ENCODE measurements at places on chromosomes 7 and 10.

DNA sequence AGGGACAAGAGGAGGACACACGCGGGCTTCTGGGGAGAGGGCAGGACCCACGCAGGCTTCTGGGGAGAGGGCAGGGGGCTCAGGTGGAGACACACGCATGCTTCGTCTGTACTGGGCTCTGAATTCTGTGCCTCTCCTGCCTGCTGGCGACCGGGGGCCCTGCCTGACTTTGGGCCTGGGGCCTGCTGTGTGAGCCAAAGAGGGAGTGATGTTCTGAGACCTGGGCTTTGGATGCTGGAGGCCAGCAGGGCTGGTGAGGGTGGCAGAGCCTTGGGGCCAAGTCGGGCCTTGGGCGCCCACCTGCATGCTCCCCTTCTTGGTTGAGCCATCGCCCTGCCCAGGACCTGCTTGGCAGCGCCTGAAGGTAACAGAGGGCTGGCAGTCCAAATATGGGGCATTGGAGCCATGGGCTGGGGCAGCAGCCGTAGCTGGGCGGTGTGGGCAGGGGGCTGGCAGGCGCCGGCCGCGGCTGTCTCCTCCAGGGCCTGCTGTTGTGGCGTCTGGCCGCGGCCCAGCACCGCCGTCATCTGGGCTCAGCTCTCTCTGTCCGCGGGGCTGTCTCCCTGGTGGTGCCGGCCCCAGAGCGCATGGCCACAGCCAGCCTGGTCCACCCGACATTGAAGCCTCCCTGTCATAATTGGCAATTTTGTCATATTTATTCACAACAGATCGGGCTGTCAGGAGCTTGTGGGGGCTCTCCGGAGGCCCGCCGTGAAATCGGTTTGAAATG lies 78.9 kb downstream of the UNCX start:
- no peak for DNase-seq

DNA sequence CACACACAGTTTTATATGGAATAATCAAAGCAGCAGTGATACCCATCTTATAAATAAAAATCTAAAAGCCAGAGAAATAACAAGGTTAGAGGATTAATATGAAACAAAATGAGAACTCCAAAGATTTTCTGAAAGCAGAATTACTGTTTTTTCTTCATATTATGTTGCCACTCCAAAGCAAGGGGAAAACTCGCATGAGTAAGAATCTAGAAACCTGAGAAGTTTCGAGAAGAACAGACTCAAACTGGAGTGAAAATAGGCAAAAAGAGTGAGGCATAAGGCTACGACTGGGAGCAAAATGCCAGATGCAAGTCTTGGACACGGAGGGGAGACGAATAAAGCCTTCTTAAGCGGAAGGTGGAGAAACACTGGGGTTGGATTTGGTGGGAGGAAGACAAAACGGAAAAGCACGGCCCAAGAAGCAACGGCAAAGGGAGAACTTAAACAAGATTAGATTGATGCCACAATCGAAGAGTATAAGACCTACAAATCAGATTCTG lies 923 bp downstream of the TNPO3 start:
- DNase-seq, result no peak

DNA sequence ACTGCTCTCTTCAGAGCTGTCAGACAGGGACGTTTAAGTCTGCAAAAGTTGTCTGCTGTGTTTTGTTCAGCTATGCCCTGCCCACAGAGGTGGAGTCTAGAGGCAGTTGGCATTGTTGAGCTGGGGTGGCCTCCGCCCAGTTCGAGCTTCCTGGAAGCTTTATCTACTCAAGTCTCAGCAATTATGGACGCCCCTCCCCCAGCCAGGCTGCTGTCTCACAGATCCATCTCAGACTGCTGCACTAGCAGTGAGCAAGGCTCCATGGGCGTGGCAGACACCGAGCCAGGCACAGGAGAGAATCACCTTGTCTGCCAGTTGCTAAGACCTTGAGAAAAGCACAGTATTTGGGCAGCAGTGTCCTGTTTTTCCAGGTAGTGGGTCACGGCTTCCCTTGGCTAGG lies 98.1 kb downstream of the SDHAF3 start:
- no peak for DNase-seq

DNA sequence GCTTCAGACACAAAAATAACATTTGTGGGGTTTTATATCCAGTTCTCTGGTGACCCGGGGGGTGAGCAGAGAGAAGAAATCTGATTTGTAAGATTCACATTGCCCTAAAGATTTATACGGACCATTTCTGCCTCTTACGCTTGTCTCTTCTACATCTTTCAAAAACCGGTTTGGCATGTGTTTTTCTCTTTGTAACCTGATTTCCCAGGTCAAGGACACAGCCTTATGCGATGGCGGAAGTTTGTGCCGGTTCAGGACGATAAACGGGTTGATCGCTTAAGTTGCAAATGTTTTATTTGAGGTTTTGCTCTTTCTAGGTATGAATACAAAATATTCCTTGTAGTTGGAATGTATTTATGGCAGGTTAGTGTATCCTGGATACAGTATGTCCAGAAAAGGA lies 61.6 kb upstream of the SH2B2 start:
- no peak for DNase-seq

GRCh38 chr7:71133232-71133622 lies 1.3 kb downstream of the GALNT17 start:
- DNase-seq, result no peak

- DNase-seq, result no peak
Measured at GRCh38 chr10:68101066-68101465, 8.2 kb upstream of the MYPN start.

GRCh38 chr7:108181073-108181985 lies 51.2 kb upstream of the LAMB4 start:
- DNase-seq, result no peak

GRCh38 chr10:6177880-6178281 lies 24.9 kb upstream of the PFKFB3 start:
- DNase-seq, result no peak

DNA sequence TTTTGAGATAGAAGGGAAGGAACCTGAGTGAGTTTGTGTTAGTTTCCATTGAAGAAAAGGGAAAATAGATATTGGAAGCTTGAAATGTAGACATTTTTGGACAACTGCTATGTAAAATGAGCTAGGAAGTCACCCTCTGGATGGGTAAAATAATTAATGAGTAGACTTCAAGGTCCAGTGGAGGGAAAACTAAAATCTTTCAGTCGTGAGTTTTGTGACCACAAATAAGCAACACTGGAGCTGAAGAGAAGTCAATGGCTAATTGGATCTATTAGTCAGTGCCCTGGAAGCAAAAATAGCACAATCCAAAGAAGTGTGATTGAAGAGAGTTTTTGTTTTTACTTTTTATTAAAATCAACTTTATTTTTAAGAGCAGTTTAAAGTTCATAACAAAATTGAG lies 123.4 kb downstream of the MYO3A start:
- DNase-seq, result no peak

DNA sequence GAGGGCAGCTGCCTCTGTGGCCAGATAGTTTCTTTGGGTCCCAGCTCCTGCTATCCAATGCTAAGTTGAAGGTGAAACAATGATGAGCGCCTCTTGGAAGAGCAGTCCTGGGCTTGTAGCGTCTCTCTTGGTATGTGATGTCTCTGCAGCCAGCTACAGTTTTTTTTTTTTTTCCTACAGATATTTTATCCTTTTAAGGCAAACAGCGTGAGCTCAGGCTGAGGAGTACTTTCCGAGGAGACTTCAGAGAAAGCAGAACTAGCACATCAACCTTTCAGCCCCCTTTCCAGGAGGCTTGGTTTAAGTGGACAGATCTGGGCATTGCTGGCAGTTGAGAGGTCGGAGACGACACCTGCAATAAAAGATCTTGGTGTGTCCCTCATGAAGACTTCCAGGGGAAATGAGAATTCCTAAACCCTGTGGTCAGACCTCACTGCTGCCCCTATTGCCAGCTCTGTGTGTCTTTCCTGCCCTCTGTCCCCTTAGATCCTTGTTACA lies 9.1 kb downstream of the PRKG1 start:
- DNase-seq, result no peak

DNA sequence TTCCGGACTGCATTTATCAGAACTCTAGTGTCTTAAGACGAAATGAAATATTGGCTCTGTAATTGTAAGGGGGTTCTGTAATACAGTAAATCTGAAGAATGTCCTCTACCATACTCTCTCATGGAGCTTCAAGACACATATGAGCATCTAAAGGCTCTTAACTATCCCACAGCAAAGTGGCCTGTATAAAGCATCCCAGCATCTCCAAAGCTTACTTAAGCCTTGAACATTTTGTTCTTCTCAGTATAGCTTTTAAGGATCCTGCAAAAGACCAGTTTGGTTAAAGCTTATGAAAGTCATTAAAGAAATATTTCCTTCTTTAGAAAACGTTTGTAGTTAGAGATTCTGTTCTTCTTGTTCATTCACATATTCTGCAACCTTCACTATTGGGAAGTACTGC lies 75.1 kb downstream of the HGF start:
- no peak for DNase-seq

DNA sequence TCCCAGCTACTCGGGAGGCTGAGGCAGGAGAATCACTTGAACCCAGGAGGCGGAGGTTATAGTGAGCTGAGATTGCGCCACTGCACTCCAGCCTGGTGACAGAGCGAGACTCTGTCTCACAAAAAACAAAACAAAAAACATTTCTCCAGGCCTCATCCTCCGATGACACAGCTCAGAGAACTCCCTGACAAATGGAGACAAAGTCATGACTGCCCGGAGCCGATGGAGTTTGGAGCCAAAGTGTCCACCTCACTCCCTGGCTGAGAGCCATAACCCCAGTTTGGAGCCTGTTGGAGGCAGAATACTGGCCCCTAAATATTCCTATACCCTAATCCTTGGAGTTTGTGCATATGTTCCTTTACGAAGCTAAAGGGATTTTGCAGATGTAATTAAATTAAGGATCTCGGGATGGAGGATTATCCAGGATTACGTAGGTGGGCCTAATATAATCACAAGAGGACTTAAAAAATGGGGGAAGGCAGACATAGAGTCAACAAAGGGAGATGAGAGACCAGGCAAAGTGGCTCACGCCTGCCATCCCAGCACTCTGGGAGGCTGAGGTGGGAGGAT lies 22.7 kb downstream of the SSC4D start:
- no peak for DNase-seq

GRCh38 chr7:2824678-2825461 lies 19.2 kb downstream of the GNA12 start:
- DNase-seq, result no peak

DNA sequence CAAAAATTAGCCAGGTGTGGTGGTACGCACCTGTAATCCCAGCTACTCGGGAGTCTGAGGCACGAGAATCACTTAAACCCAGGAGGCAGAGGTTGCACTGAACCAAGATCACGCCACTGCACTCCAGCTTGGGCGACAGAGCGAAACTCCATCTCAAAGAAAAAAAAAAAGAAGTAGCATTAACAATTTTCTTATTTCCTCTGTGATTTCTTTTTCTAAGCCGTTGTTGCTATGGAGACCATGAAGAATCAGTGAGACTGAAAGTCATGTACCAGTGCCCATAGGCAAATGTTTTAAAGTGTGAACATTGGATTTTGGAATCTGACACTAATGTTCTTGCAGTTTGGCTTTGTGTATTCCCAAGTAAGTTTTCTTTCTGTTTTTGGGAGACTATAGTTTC lies 18.4 kb upstream of the MAP3K8 start:
- no peak for DNase-seq

DNA sequence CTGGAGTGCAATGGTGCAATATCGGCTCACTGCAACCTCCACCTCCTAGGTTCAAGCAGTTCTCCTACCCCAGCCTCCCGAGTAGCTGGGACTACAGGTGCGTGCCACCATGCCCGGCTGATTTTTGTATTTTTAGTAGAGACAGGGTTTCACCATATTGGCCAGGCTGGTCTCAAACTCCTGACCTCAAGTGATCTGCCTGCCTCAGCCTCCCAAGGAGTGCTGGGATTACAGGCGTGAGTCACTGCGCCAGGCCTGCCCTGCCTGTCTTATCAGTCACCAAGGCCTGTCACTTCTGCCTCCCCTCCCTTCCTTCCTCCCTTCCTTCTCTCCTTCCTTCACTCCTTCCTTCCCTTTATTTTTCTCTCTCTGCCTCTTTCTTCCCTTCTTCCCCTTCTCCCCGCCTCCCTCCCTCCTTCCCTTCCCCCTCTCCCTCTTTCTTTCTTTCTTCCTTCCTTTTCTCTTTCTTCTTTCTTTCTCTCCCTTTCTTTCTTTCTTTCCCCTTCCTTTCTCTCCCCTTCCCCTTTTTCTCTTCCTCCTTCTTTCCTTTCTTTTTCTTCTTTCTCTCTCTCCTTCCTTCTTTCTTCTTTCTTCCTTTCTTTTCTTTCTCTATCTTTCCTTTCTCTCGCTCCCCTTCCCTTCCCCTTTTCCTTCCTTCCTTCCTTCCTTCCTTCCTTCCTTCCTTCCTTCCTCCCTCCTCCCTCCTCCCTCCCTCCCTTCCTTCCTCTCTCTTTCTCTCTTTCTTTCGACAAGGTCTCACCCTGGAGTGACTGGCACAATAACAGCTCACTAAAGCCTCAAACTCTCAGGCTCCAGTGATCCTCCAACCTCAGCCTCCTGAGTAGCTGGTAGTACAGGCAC lies 3.1 kb upstream of the ST7 start:
- no peak for DNase-seq

GRCh38 chr7:69199041-69199440 lies 399.2 kb upstream of the AUTS2 start:
- no peak for DNase-seq

DNA sequence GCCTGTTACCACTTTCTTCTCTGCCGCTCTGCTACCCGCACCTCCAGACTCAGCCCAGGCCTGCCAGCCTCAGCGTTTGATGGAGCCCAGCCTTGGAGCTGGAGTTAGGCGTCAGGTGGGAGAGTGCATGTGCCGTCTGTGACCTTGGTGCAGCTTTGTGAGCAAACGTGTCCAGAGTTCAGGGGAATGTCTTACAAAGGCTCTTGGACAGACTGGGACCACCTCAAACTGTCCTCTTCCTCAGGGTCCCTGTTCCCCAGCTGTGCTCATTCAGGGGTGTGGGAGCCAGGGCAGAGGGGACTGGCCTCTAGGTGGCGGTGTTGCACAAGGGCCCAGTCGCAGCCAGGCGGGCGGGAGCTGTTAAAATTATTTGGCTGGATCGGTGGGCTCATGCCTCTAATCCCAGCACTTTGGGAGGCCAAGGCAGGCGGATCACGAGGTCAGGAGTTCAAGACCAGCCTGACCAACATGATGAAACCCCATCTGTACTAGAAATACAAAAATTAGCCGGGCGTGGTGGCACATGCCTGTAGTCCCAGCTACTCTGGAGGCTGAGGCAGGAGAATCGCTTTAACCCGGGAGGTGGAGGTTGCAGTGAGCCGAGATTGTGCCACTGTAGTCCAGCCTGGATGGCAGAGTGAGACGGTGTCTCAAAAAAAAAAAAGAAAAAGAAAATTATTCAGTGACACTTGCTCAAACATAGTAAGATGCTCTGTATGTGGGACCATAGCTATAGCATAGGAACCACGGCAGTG lies 89.2 kb downstream of the ADCY1 start:
- no peak for DNase-seq

DNA sequence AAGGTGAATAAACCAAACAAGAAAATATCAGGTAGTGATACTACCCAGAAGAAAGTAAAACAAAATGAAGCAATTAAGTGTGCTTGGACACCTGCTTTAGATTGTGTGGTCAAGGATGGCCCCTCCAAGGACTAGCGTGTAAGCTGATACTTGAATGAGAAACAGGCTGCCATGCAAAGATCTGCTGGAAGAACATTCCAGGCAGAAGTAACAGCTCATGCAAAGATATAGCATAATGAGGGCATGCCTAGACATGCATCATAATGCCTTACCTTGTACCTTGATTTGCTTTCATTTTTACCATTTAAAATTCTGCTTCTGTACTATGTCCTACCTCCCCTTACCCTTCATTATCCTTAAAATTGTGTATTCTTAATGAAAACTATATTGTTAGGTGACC lies 74.8 kb upstream of the HDAC9 start:
- no peak for DNase-seq

- no peak for DNase-seq
Measured at GRCh38 chr10:49572594-49573114, 33.7 kb upstream of the ERCC6 start.

GRCh38 chr10:89302625-89303024 lies 779 bp downstream of the IFIT2 start:
- DNase-seq, result no peak
